ENCODE measurements at places on chromosomes 16 and 17.
A peak's percentile ranks its signal among the peaks of the same experiment; 100 is the strongest.

GRCh38 chr17:34276826-34277225, 6.8 kb downstream of the CCL7 start:
- no peak for DNase-seq

DNA sequence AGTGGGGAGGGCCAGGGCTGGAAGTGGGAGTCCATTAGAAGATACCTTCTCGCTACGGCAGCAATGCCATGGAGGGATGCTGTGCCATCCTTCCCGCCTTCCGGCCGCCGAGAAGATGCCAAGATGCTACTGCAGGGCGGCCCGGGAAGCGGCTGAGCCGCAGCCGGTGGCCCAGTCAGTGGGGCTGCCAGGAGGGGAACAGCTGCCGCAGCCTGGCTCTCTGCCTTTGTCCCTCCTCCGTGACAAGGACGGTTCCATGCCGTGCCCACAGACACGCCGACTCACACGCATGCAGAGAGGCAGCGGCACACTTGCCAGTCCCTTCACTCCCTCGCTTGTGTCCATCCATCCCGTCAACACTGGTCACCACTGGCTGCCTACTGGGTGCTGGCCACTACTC, 20.2 kb upstream of the NCBP3 start:
- no peak for DNase-seq

GRCh38 chr17:59845595-59846393, 46.9 kb downstream of the TUBD1 start:
- DNase-seq, result peak; percentile 55

DNA sequence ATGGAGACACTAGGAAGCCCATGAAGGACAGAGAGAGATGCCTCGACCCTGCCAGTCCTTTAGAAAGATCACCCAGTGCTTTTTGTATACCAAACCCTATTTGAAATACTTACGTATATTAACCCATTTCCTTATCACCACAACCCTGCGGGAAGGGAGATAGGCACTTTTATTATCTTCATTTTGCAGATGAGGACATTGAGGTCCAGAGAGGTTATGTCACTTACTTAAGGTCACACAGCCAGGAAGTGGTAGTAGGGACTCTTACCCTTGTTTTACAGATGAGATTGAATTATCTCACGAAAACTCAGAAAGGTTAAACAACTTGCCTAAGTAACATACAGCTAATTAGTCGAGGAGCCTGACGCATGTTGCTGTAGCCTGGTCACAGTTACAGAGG, 38.2 kb downstream of the IL4R start:
- DNase-seq, result no peak

DNA sequence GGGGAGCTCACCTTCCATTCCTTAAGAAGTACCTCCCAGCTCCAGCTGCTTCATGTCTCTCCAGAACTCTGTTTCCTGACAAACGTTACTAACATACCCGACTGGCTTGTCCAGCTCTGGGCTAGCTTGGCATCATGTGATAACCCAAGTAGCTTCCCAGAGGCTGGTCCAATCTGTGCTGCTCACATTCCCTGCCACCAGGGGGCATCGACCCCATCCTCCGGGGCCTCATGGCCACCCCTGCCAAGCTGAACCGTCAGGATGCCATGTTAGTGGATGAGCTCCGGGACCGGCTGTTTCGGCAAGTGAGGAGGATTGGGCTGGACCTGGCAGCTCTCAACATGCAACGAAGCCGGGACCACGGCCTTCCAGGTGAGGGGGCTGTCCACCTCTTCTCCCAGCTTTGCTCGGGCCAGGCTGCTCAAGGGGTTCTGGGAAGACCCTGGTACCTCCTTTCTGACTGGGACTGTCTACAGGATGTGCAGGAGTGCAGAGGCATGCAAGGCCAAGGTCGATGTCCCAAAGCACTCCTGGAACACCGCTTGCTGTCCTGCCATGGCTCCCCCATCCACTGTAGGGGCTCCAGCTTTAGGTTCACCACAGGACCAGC, 7.6 kb downstream of the EPX start:
- peak; percentile 68 for DNase-seq

DNA sequence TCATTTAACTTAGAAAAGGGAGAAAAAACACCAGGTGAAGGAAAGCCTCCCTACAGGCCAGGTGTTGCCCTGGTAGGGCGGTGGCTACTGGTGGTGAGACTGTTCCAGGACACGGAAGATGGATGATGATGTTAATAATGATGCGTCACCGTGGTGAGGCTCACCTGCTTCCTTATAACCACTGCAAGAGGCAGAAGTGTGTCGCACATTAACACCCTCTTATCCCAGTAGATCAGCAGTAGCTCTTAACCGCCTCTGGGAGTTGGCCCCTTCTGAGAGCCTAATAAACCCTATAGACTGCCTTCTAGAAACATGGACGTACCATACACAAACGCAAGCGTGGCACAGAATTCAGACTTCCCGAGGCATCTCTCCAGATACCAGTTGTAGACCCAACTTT, 7.8 kb downstream of the BFAR start:
- DNase-seq, result no peak

DNA sequence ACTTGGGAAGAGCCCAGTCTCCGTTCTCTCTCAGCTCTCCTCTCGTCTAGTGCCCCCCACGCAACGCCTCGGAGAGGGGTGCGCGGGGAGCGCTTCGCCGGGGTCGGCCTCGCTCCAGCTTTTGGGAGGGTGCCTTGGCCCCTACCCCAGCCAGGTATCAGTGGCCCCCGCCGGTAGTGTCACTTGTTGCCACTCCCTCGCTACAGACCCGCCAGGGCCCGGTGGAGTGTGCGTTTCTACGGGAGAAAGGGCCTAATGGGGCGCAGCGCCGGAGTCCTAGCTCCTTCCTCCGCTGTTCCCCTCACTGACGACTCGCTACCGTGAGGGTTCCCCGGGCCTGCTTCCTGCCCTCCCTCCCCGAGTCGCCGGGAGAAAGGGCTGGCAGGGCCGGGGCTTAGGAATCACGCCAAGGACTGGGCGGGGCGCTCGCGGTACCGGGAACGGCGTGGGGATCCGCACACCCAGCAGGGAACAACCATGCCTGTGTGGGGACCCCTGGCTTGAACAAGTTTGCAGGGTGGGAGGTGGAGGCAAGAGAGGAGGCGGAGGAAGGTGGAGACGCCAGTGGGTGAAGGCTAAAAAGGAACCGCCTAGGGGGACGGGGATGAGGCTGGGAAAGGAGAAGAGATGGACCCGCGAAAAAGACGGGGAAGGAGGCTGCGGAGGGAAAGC, 997 bp upstream of the CDH11 start:
- no peak for DNase-seq

DNA sequence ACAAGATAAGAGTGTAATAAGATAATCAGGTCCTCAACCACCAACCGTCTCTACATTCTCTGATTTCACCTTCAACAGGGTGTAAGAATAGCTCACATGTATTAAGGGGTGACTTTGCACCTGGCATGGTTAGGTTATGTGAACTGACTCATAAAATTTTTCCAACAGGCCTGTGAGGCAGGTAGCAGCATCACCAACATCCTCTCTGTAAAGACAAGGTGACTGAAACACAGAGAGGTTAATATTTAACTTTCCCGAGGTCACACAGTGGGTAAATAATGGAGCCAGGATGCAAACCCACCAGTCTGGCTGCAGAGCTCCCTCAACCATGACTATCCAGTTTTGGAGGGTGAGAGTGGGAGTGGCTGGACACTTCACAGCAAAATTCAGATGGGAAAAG, 317.2 kb downstream of the C16orf95 start:
- DNase-seq, result no peak

DNA sequence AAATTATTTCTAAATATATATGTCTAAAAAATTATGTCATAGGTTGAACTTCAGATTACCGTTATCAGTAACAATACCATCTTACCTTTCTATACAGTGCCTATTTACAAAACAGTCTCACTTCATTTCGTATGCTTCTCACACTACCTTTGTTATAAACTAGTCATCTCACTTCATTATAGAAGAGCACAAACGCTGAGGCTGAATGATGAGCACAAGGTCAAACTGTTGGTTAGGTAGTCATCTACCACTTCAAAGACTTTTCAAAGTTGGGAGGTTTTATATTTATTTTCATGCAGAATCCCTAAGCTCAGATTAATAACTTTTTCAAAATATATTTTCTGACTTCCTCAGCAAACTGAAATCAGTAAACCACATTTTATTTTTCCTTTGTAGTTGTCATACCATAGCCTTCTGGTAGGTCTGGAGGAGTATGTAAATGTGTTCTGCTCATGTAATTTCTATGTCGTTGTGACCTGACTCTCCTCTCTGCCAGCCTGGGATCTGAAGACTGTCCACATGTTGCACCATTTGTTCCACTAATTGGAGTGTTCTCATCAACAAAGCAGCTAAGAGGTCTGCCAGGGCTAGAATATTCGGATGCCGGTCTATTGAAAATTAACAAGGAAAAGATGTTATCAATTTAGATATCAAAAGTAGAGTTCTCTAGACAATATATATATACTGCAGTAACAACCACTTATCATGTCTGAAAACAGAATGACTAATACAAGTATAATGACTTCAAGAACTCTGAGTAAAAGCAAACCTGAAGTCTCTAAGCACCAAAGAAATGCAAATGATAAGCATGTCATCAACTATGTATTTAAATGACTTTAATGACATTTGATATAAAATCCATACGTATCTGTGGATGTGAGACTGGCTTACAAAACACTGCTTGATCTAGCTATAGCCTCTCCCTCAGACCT, 73.9 kb downstream of the CEP95 start:
- no peak for DNase-seq

DNA sequence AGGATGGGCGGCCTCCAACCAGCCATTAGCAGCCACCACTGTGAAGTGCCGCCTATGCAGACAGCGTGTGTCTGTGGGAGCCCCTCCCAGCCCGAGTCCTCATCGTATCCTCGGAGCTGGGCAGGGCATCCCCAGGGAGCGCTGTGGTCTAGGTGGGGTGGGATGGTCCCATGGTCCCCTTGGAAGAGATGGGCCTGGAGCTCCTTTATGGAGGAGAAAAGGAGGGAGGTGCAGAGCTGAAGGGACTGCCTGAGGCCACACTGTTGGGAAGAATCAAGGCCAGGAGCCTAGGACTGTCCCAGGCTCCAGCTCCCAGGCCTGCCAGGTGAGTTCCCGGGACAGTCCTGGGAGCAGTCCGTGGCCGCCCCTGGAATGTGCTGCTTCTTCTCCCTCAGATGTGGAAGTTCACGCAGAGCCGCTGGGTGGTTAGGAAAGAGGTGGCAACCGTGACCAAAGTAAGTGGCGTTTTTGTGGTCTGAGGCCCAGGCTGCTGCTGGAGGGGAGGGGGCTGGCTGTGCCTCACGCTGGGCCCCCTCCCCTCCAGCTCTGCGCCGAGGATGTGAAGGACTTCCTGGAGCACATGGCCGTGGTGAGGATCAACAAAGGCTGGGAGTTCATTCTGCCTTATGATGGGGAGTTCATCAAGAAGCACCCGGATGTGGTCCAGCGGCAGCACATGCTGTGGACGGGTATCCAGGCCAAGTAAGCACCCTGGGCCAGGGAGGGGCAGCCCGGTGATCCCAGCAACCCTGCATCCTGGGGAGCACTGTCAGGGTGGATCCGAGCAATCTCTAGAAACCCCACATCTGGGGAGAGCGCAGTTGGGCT, 27.0 kb downstream of the POLR3E start:
- no peak for DNase-seq

Measured in NCI-H446 (cell line).